ENCODE measurements at places on chromosomes 7 and 10.

GRCh38 chr7:32100407-32100907 is 30.2 kb upstream of the PDE1C start:
- DNase-seq = no peak

DNA sequence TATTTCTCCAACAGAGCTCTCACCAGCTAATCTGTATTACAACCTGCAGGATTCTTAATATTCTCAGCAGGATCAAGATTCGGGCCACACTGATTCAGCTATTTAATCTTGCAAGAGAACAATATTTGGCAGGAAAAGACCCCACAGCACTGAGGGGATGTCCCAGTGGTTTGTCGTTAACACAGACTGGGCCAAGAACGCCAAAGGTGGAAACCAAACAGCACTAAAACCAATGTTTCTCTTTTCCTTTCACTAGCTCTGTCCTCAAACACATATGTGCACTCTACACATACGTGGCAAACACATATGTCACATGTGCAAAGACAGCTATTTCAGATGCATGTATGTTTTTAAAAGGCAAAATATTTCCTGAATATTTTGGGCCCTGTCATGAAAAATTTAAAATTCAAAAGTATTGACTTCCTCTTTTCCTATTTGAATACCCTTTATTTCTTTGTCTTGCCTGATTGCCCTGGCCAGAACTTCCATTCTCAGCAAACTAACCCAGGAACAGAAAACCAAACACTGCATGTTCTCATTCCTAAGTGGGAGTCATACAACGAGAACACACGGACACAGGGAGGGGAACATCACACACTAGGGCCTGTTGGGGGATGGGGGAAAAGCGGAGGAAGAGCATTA is 51.7 kb upstream of the NEBL start:
- DNase-seq = no peak

GRCh38 chr7:801940-802381 is 30.3 kb upstream of the SUN1 start:
- no peak for DNase-seq

- no peak for DNase-seq
Measured at GRCh38 chr7:44057181-44057848, 8.1 kb downstream of the PGAM2 start.

DNA sequence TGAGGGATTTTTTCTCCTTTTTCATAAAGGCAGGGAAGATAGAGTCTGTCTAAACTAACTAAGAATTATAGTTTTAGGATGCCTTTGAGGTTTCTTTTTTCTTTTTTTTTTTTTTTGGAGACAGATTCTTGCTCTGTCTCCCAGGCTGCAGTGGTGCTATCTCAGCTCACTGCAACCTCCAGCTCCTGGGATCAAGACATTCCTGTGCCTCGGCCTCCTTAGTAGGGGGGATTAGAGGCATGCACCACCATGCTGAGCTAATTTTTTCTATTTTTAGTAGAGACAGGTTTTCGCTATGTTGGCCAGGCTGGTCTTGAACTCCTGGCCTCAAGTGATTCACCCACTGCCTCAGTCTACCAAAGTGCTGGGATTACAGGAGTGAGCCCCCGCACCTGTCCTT is 239.7 kb downstream of the KCND2 start:
- no peak for DNase-seq

- no peak for DNase-seq
Measured at GRCh38 chr10:70335246-70335613, 47.2 kb downstream of the LRRC20 start.

GRCh38 chr10:124256151-124256550 is 162.6 kb downstream of the OAT start:
- DNase-seq = no peak

DNA sequence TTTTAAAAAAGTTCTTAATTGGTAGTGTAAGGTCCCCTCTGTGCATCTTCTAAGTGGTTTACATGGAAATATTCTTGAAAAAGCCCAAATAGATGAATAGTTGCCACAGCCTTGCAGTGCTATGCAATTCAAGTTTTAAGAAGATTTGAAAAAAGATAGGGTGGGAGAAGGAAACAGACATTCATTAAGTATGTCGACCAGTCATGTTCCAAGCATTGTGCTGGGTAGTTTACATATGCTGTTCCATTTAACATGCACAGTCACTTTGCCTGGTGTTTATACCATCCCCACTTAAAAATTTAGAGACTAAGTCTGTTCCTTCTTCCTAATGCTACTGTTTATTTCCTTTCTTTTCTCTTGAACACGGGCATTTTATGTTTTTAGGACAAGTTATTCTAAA is 28.1 kb upstream of the NAMPT start:
- no peak for DNase-seq

- DNase-seq = no peak
Measured at GRCh38 chr10:70315815-70316214, 32.0 kb upstream of the NPFFR1 start.

- no peak for DNase-seq
Measured at GRCh38 chr7:132573251-132573955, 2.9 kb downstream of the PLXNA4 start.

DNA sequence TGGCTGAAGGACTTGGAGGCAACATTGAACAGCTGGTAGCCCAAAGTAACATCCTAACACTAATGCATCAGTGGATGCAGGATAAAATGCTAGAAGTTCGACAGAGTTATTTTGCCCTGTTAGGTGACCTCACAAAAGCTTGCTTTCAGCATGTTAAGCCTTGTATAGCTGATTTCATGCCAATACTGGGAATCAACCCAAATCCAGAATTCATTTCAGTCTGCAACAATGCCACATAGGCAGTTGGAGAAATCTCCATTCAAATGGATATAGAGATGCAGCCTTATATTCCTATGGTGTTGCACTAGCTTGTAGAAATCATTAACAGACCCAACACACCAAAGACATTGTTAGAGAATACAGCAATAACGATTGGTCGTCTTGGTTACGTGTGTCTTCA is 62.9 kb downstream of the CCSER2 start:
- no peak for DNase-seq

DNA sequence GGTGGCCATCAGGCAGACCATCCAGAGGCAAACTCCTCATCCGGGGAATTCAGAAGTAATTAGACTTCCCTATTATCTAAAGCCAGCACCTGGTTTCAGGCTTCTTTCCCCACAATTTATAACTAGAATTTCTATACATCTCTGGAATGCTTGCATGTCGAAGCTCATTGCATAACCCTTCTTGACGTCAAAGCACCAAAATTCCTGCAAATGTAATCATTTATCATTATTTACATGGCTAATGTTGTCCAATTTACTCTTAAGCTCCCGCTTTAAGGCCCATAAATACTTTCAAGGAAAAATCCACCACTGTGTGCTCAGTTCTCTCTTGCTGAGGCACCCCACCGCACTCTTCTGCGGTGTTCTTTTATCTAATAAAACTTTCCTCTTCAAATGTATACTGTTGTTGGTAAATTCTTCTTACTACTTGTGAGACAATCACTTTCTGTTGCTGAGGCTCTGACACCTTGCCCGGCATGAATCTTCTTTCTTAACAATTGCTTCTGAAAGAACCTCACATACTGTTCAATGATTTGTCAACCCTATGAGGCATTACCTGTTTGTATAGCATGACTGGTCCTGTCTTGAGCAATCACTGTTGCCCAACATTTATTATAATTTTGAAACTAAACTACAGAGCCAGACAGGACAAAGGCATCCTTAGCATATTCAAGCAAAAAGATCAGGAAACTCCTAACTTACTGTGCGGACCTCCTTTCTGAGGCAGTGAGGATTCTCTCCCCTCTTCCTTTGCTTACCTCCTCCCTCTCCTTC is 17.4 kb upstream of the GPR141 start:
- no peak for DNase-seq

- no peak for DNase-seq
Measured at GRCh38 chr10:75773231-75773780, 341.9 kb downstream of the LRMDA start.

- DNase-seq = no peak
Measured at GRCh38 chr10:132462463-132463332, 65.7 kb downstream of the PWWP2B start.

DNA sequence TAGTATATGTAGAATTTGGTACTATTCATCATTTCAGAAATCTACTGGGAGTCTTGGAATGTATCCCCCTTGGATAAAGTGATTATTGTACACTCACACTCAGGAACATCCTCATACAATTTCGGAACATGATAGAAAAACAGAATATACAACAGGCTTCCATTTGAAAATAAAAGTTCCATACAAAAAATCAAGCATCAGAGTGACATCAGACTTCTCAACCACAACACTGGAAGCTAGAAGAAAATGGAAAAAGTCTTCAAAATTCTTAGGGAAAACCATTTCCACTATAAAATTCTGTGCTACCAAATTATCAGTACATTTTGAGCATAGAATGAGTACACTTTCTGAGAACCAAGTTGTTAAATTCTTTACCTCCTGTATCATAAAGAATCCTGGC is 8.8 kb downstream of the LYZL1 start:
- DNase-seq = no peak

- no peak for DNase-seq
Measured at GRCh38 chr7:9557853-9558252, 1124.4 kb downstream of the NXPH1 start.

DNA sequence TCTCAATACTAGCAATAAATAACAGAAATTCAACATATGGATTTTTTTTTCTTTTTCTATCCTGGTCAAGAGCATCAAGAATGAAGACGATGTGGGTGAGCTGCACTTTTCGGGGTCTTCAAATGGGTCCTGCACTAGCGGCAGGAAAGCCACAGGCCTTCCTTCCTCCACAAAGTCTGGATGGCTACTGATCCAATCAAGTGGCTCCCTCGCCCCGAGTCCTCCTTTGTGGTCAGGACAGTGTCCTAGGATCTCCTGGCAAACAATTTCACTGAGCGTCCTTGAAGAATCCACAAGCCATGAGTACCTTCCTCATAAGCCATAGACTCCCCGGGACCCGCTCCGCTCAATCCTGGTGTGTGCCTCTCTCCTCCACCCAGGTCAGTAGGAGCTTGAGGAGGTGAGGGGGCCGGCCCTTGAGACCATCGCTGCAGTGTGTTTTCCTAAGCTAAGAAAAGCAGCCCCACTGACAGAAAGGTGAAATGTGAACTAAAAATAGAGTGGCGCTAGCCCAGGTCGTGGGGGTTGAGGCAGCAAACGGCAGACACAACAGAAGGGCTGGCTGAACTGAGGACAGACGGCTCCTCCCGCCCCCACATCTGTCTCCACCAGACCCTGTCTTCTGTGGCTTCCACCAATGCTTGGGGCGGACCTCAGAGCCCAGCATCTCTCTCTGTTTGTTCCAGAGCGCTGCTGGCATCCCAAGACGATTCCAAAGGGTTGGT is 202.3 kb downstream of the HERPUD2 start:
- DNase-seq = no peak

DNA sequence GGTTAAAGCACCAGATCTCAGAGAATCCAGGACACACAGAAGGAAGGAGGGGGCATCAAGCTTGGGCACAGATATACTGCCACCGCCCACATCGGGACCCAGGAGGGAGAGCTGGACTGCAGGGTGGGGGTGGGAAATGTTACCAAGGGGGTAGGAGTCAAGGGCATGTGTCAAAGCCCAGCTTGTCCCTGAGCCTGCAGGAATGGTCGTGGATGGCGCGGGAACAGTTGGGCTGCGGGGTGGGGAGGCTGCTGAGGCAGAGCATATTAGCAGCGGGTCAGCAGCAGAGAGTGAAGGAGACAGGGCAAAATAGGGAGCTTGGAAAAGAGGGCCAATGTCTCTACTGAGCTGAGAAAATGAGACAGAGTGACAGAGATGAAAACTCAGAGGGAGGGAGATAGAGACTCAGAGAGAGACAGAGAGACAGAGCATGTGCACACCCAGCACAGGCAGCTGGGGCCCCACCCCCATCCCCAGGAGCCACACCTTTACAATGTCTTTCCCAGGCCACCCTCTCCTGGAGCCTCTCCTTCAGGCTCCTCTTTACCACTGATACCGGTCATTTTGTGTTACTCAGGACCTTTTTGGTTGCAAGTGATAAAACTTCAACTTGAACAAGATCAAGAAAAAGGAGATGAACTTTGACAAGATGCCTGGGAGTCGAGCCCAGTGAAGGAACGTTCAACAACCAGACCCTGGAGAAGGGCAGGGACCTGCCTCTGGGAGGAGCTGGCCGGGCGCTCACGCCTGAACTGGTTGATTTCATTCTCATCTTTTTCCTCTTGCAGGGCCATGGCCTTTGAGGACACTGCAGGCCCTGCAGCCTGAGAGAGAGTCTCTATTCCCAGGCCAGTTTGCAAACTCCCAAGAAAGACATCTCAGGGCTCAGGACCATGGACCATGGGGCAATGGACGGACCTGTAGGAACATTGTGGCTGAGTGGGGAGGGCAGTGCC is 50.0 kb downstream of the AOC1 start:
- DNase-seq = no peak

- no peak for DNase-seq
Measured at GRCh38 chr7:47407821-47408674, 173.9 kb downstream of the TNS3 start.

DNA sequence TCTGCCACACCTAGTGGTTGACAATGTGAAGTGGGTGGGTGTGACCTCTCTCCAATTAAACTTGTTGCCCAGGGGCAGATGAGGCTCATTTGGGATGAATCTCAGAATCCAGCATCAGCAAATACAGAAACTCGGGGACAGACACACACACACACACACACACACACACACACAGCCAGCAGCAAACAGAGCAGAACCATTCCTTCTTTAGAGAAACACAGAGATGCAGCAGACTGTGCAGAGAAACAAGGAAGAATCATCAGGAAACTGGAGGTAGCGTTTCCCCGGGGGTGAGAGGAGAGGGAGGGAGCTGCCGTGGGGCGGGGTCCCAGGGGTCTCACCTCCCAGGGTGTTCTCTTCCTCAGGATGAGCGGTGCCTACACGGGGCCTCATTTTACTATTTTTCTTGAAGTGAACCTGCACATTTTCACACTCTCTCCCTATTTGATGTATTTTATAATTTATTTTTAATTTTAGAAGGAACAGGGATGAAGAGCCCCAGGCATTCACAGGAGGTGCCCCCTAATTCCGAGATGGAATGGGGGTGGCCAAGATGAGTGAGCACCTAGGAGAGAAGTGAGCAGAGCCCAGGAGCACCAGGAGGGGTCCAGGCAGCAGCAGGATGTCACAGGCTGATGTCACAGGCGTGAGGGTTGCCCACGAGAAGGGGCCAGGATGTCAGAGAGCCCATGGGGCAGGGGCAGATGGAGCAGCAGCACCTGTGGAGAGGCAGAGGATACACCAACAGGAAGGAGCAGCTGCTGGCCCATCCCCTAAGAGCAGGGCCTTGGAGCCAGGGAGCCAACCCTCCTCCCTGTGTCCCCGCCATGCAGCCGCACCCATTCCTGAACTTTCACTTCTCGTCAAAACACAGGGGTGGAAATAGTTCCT is 85.3 kb upstream of the PPP2R2D start:
- no peak for DNase-seq

DNA sequence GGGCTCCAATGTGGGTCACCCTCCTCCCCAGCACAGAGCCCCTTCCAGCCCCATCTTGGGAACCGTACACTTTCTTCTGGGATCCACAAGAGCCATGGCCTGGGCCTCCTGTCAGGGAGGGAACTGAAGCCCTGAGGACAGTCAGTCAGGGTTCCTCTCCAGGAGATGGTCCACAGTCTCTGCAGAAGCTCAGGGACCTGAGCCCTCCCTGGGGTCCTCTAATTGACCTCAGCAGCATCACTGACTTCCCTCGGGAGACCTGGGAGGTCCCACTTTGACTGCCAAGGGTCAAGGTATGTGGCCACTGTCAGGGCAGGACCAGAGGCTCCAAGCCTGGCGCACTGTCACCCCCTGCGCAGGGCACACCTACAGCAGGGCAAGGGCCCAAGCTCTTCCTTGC is 32.3 kb downstream of the NOD1 start:
- no peak for DNase-seq

Measured in NCI-H187 (cell line).